ENCODE measurements at places on chromosomes 3 and 15.

- no peak for DNase-seq
Measured at GRCh38 chr3:31802981-31803740, 177.9 kb downstream of the OSBPL10 start.

GRCh38 chr3:190088890-190089289 is 31.8 kb downstream of the P3H2 start:
- no peak for DNase-seq

- no peak for DNase-seq
Measured at GRCh38 chr3:8606701-8607231, 37.8 kb downstream of the SSUH2 start.

GRCh38 chr15:101131489-101132389 is 120.1 kb downstream of the CHSY1 start:
- no peak for DNase-seq

DNA sequence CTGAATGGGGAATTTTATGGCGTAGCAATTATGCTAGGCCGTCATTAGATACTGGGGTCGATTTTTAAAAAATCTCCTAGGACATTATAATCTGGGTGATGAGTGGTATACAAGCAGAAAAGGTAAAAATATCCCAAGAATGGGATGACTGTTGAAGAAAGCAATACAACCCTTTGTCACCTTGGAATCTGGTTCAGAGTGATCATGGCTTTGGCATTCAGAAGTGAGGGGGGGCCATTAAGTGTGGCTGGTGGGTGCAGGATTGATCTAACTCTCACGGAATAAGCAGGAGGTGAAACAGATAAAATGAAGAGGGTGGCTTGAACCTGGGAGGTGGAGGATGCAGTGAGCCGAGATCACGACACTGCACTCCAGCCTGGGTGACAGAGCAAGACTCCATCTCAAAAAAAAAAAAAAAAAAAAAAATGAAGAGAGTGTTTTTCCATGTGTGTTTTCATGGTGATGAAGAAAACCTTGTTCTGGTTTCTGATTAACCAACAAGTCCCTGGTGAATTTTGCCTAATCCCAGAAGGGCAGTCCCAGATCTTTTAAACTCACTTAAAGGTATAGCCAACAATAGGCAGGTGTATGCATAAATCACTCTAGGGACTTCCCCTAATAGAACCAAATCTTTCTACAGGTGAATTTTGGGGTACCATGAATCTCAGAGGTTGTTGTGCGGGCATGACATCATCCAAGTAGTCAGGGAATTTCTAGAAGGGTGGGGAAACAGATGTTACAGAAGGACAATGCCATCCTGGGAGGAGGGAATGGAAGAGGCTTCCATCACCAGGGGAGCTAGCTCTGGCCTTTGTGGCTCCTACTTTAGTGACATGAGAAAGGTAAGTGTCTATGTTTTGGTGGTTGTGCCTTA is 3.1 kb upstream of the RAD54L2 start:
- no peak for DNase-seq

GRCh38 chr3:194612221-194612620 is 21.0 kb downstream of the TMEM44 start:
- DNase-seq = no peak

DNA sequence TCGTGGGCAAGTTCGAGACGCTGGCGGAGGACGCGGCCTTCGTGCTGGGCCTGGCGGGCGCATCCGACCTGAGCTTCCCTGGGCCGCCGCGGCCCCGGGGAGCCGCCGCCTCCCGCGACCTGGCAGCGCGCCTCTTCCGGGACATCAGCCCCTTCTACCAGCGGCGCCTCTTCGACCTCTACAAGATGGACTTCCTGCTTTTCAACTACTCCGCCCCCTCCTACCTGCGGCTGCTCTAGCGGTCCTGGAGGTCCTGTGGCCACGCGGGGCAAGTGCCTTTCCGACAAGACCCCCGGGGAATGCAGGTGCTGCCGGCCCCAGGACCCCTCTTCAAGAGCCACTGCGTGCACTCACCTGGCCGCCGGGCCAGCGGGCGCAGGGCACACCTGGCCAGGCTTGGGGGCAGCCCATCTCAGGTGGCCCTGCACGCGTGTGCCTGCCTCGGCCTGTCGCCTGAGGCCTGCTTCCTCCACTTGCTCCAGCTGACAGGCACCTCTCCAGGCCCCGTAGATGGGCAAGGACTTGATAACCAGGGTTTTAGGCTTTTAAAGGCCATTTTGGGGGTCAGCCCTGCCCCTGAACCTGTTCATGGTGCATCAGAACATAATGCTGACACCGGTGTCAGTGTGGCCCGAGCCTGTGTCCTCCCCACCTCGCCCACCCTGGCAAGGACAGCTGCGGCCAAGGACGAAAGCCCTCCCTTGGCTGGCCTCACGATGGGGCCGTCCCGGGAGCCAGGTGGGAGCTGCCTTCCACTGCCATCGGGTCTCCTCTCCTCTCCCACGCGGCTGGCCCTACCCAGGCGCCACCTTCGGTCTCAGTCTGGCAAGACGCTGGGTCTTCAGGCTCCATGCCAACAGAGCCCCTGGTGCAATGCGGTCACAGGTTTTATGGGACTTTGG is 16.1 kb downstream of the C3orf22 start:
- DNase-seq = no peak

- DNase-seq = no peak
Measured at GRCh38 chr3:40593351-40593750, 68.6 kb downstream of the ZNF621 start.

DNA sequence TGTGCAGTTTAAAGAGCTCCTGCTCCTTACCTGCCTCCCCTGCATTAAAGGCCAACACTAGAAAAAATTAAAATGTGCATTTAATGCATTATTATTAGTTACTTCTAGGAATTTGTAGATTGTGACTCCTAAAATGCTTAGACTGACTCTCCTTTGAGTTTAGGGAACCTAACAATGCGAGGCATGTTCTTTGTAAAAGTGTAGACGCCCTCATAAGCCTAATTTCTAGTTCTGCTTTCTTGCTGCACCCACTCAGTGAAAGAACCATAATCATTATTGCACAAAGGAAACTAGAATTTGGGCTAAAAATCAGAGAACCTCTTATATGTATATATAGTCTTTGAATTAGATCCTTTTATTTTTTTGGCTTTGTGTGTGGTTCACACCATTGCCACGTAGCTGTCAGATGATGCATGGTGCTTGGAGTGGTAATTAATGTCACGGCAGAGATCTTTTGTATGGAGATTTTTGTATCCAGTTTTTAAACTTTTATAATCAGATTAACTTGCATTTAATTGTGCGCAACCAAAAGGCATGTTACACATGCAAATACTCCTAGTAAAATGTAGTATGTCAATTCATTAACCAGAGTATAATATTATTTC is 710 bp downstream of the ABHD10 start:
- peak; percentile 9 for DNase-seq

DNA sequence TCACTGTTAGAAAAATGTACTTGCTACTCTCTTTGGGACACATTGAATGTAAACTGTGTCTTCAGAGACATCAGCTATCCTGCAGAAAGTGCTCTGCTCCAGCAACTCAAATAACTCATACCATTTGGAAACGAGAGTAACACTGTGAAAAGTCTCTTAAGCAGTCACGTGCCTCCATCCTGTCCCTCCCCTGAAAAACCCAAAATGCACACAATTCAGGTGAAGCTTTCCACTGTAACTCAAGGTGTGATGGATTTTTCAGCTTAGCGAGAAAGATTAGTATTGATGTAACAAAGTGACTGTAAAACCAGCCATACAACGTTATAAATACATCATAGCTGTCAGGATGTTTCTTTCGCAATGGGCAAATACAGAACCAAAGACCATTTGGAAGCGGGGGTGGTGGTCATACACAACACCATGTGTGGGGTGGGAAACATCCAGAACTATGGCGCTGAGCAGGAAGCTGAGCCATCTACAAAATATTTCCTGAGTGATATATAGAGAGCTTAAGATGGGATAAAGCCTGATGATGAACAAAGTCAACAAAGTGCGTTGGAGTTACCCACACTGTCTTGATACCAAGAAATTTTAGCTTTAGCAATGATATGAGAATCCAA is 332.3 kb downstream of the FOXP1 start:
- no peak for DNase-seq

GRCh38 chr3:143594206-143594605 is 254.1 kb downstream of the SLC9A9 start:
- no peak for DNase-seq

DNA sequence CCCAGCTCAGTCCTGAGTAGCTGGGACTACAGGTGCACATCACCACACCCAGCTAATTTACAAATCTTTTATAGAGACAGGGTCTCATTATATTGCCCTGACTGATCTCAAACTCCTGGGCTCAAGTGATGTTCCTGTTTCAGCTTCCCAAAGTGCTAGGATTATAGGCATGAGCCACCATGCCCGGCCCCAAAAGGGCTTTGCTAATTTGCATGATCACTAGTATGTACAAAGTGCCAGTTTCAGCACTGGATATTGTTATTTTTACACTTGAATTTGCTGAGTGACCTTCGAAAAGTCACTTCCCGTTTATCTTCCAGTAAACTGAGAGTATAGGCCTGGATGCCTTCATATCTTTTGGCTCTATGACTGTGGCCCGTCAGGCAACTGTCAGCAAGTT is 12.2 kb downstream of the CLN6 start:
- DNase-seq = no peak

GRCh38 chr3:171615686-171616085 is 155.5 kb upstream of the TNIK start:
- DNase-seq = no peak

DNA sequence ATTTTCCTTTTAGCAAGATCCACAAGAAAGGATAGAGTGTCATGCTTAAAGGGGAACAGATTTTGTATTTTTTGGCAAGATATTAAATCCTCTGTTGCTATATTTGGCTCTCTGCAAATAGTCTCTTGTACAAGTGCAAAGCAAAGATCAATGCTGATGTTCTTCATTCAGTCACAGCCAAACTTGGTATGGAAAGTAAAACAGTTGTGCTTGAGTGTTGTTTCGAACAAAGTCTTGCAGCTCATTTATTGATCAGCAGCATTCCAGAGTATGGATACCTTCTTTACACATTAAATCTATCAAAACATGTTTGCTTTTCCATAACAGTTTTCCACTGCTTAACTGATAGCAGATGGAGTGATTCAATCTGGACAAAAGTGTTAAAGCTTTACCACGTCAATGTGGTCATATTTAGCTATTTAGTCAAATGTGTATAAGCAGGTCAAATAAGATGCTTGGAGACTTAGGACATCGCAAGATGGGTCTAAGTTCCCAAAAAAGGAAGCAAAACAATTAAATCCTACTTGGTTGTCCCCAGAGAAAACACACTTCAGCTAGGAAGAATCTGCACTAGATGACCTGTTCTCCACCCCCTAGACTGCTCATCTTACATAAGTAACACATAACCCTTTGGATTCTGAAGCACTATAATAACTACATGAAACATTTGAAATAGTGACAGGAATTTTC is 52.4 kb downstream of the VGLL3 start:
- DNase-seq = no peak

DNA sequence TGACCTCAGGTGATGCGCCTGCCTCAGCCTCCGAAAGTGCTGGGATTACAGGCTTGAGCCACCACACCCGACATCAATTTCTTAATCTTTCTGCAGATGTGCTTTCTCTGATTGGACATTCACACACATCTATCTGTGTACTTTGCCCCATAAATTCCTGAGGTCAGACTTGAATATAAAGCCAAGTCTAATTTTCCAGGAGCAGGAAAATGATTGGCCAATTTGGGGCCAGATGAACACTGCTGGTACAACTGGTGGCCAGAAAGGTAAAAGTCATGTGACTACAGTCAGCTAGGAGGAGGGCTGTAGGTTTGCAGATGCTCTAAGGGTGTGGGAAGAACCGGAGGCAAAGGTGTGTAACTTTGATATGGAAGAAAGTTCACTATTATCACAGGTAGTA is 3.2 kb upstream of the RAD51 start:
- no peak for DNase-seq

DNA sequence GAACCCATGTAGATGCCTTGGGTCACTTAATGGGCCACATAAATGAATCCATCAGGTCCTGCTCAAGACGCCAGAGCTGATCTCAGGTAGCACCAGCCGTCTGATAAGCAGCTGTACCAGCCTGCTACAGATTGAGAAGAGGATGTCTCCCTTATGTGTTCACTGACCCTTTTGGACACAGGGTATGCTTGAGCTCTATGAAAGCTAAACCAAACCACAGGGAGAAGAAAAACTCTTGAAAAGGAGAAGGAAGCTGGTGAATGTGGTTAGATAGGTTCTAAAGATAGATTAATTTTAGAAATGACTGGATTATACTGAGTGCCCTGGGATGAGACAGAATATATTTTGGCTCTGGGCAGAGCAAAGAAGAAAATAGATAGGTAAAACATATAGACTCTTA is 187.5 kb downstream of the SPATA16 start:
- no peak for DNase-seq

- DNase-seq = no peak
Measured at GRCh38 chr3:94183551-94183950, 120.7 kb downstream of the NSUN3 start.

DNA sequence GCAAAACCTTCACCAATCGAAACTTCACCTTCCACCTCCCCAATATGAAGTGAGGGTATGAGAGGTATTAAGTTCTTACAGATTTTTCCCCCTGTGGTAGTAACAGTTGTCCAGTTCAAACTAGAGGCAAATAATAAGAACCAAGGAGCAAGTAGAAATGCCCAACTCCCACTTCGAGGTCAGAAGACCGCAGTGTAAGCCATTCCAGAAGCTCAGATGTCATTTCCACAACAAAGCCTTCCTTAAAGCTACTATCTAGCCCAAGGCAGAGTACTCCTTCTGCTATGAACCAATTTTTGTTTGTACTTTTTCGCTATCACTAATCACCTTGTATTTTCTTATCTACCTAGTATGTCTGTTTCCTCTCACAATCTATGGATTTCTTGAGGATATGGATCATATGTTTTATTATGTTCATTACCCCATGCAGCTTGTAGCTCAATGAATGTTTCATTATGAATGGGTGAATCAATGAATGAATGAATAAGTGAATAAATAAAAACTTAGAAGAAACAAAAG is 235.7 kb upstream of the KCNMB2 start:
- DNase-seq = no peak

DNA sequence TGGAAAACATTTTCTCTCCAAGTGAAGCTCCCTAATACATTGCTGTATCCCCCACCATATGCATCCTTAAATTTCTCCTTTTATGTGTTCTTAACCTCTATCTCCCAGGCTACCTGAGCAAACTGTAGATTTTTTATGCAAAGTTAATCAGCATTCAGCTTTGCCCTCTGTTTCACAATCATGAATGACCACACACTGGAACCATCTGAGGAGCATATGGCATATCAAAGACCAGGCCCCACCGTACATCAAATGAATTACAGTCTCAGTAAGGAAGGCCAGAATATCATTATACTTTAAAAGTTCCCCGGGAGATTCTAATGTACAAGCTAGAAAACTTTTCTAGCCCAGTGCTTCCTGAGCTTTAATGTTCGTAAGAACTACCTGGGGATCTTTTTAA is 115.5 kb upstream of the NECTIN3 start:
- DNase-seq = no peak

GRCh38 chr15:97386940-97387339 is 573.6 kb upstream of the ARRDC4 start:
- DNase-seq = no peak

- DNase-seq = no peak
Measured at GRCh38 chr3:24155276-24155675, 210.2 kb downstream of the NR1D2 start.

GRCh38 chr15:37339856-37340255 is 239.5 kb upstream of the MEIS2 start:
- DNase-seq = no peak

- no peak for DNase-seq
Measured at GRCh38 chr3:183188895-183189462, 26.4 kb upstream of the LAMP3 start.

- no peak for DNase-seq
Measured at GRCh38 chr3:18864933-18865731, 283.2 kb upstream of the KCNH8 start.
